ENCODE measurements at places on chromosomes 12 and 14.

DNA sequence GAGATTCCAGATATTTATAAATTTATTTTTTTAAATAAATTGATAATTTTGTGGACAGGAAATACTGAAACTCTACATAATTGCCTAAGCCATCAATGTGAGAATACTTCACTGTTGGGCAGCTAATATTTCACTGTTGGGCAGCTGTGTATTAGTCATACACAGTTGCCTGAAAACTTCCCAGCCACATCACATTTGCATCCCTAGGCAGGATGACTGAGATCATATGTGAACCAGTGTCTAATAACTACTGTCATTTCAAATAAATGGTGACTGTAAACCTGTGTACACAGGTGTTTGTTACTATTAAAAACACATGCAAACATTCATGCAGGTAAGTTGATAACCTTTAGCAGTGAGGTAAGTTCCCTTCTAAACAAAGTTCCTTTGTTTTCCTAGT is 43.9 kb downstream of the TMTC3 start:
- DNase-seq = peak; percentile 17

DNA sequence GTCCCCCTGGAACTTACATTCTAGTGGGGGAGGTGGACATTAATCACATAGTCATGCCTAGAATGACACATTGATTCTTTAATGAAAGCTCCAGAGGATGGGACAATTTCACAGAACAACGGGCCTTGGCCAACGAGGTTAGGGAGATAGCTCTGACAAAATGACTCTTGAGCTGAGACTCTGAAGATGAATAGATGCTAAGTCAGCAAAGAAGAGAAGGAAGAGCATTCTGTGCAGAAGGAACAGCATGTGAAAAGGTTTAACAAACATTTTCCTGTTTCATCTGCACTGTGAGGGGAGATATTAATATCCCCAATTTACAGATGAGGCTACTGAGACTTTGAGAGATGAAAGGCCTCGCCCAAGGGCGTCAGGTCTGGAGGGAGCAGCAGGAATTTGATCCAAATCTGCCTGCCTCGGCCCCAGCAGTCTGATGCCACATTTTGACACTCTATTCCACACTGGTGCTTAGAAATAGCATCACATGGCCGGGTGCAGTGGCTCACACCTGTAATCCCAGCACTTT is 193.6 kb downstream of the RBM19 start:
- DNase-seq = no peak

- no peak for DNase-seq
Measured at GRCh38 chr12:13523536-13524307, 327.2 kb downstream of the EMP1 start.

DNA sequence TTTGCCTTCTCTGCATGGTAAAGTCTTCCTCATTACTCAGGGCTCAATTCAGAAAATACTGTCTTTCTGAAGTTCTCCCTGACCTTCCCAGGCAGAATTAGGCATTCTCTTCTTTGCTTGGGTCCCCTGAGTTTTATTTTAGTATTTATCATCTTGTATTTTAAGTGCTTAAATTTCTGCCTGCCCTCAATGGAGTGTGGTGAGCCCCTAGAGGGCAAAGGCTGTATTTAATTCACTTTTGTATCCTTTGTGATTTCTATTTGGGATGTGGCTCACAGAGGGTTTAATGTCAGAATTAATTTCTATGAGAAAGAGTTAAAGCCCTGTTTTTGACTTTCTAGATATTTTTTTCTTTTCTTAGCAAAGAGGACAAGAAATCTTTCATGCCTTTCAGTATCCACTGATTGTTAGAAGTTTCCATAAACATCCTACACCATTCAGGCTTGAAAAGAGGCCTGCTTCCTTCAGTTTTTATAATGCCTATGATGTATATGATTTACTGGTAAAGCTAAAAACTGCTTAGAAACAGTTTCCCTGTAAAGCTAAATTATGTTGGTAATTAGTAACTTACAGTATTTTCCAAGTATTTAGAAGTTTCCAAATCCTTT is 55.6 kb upstream of the PTPRB start:
- DNase-seq = no peak

All from GM13977 (cell line).